ENCODE measurements at places on chromosomes 5 and 9.

DNA sequence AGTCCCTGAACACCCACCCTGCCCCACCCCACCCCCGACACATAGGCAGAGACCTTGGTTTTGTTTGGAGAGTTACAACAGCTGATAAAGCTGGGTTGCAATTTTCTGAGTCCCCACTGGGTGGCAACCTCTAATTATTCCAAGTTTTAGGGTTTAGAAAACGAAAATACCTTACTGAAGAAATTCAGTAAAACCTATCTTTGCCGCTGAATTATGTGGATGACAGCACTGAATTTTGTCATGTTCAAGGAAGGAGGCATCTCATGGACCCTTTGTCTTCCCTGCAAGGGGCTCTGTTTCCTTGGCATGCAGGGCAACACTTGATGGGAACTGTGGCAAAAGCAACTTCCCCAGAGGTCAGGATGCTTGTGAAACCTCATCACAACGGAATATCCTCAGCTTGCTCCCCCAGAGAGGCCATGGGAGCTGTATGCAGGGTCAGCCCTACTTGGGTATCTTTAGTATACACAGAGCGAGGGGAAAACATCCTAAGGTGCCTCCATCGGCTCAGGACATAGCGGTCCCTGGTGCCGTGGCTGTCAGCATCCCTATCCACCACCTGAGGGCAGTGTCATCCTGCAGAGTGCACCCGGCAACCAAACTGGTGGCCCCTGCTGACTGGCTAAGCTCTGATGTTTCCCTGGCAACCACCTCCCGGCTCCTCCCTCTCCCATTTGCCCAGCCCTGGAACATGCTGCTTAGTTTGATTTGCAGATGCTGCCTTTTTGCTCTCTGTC, 123.1 kb downstream of the RXRA start:
- DNase-seq: peak; percentile 96

DNA sequence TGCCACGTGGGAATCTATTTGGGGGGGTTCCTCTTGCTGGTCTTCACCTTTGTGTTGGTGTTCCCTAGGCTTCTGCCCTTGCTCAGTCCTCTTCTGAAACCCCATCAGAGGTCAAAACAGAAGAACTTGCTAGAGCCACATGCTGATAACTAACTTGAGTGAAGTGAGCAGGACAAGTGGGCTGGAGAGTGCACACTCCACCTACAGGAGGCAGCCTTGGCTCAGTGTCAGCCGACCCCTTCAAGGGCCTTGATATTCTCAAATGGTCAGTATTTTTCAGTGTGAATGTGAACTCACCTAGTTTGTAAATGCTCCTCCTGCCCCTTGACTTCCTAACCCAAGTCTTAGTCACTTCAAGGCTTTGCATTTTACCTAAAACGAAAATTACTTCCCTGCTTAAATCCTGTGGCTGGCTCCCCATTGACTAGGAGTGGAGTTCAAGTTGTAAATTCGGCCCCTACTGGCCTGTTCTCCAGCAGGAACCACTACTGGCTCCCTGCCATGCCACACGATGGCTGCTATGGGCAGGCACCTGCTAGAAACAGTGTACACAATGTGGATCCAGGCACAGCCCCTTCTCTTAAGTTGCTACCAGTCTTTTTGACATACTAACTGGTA, 3.6 kb upstream of the SLC1A3 start:
- no peak for DNase-seq

- DNase-seq: no peak
Measured at GRCh38 chr5:92644266-92644886, 936.6 kb downstream of the NR2F1-AS1 start.

DNA sequence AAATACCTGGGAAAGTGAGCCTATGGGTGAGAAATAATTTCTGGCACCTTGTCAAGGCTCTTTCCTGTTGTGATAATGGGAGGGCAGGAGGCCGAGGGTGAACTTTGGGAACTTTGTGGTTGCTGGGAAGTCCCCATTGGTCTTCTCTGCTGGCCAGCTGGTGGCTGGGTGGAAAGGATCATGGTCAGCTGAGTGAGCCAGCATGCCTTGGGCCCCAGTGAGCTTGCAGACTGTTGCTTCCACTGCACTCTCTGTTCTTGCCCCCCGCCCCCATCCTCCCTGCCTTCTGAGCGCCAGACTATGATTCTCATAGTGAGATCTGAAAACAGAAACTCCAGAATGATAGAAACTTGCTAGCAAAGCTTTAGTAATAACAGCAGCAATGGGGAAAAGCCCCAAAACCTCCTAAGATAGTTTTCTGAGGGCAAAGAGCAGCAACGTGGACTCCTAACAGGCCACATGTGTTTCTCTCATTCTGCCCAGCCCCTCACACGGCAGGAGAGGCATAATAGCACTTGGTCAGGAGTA, 139.2 kb upstream of the SMARCA2 start:
- DNase-seq: no peak

- peak; percentile 84 for DNase-seq
Measured at GRCh38 chr5:36739751-36740221, 133.4 kb downstream of the SLC1A3 start.

DNA sequence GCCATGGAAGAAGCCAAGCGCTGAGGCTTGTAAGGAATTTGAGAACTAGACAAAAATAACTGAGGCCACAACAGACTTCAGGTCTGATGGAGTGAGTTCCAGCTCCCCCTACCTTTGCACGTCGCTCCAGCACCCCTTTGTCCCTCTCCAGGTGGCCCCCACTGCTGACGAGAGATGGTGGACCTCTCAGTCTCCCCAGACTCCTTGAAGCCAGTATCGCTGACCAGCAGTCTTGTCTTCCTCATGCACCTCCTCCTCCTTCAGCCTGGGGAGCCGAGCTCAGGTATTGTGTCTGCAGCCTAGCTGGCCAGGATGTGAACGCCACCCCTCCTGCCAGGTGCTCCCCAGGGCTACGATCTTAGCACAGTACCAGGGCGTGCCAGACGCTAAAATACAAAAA, 5.2 kb downstream of the BTNL9 start:
- DNase-seq: no peak

- no peak for DNase-seq
Measured at GRCh38 chr5:87185838-87186237, 81.8 kb upstream of the RASA1 start.

DNA sequence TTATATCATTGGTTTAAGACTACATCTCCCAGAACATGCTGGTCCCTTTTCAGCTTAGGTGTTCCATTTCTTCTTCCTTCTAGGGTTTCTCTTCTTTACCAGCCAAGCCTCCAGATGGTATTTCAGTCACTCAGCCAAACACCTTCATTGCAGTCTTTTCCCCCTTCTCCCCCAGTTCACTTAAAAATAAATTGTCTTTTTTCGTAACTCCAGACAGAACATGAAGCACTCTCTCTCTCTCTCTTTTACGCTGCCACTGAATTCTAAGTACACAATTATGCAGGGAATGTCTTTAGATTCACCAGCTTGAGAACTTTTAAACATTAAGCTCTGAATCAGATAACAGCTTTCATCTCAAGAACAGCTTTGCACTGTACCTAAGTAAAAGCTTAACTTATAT, 419.7 kb upstream of the BRINP1 start:
- DNase-seq: no peak

- DNase-seq: no peak
Measured at GRCh38 chr9:37036371-37036775, 2.3 kb upstream of the PAX5 start.

- no peak for DNase-seq
Measured at GRCh38 chr5:533243-533954, 9.2 kb upstream of the SLC9A3 start.

- DNase-seq: no peak
Measured at GRCh38 chr5:133343196-133343595, 269.1 kb downstream of the FSTL4 start.

DNA sequence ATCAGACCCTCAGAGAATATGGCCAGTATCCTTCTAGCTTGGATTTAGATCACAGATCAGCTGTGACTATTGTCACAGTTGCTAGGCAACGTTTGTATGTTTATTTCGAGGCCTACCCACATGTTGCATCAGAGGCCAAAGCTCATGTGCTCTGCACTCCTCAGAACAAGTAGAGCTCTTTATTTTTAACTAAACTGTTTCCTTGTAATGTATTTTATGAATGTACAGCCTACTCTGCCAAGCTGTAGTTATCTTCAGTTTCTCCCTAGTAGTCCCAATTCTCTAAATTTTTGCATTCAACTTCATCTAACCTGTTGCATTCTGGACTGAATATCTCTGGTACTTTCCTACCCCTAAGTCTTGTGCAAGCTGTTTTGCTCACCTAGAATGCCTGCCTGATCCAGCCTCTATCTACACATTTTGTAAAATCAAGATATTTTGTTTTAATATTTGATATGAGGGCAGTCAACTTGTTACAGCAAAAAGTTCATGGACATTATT, 52.8 kb downstream of the CAST start:
- DNase-seq: no peak

- DNase-seq: no peak
Measured at GRCh38 chr9:7153566-7153965, 395.8 kb downstream of the KDM4C start.

DNA sequence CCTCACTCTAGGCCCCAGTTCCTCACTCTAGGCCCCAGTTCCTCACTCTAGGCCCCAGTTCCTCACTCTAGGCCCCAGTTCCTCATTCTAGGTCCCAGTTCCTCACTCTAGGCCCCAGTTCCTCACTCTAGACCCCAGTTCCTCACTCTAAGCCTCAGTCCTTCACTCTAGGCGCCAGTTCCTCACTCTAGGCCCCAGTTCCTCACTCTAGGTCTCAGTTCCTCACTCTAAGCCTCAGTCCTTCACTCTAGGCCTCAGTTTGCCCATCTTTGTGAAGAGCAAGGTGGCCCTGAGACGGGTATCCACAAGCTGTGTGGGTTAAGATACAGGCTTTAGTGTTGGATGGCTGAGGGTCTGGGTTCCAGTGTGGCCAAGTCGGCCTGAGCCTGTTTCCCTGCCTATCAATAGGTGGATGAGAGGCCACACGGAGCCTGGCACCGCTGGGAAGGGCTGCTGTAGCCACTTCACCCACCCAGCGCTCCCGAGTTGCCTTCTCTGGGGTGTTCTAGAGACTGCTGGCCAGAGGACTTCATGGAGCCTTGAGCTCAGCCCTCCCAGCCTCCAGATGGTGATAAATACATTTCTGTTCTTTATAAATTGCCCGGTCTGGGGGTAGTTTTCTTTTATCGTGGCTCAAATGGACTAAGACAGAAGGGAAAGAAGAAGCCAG, 150.2 kb downstream of the RXRA start:
- DNase-seq: no peak

All from WERI-Rb-1 (cell line).